ENCODE measurements at places on chromosomes 7 and 10.

GRCh38 chr7:28748346-28748745 lies 209.8 kb downstream of the TRIL start:
- DNase-seq, result no peak

- DNase-seq, result no peak
Observed at GRCh38 chr10:127878475-127879055, 14.2 kb downstream of the CLRN3 start.

GRCh38 chr10:4316161-4316810 lies 509.7 kb upstream of the AKR1E2 start:
- peak; percentile 89 for DNase-seq

- no peak for DNase-seq
Observed at GRCh38 chr10:63375458-63375857, 90.3 kb downstream of the JMJD1C start.

- DNase-seq, result no peak
Observed at GRCh38 chr10:6478722-6479121, 101.4 kb downstream of the PRKCQ start.

- DNase-seq, result peak; percentile 34
Observed at GRCh38 chr10:61301575-61301974, 151.6 kb downstream of the TMEM26 start.

DNA sequence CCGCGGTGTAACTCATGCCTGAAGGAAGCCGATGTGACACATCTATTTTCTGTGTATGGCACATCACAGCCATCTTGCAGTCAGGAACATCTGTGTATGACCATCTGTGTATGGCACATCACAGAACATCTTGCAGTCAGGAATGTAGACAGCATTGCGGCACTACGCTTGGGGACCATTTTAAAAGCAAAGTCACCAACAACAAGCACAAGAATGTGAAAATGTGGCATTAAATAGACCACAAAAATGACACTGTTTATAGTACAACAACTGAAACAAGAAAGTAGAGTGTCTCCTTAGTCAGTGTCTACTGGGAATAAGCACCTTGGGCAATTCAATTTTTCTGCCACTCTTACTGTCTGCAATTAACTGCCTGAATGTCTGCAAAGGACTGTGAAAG lies 124.4 kb downstream of the HGF start:
- no peak for DNase-seq

- DNase-seq, result no peak
Observed at GRCh38 chr10:48763403-48763965, 78.8 kb downstream of the WDFY4 start.

DNA sequence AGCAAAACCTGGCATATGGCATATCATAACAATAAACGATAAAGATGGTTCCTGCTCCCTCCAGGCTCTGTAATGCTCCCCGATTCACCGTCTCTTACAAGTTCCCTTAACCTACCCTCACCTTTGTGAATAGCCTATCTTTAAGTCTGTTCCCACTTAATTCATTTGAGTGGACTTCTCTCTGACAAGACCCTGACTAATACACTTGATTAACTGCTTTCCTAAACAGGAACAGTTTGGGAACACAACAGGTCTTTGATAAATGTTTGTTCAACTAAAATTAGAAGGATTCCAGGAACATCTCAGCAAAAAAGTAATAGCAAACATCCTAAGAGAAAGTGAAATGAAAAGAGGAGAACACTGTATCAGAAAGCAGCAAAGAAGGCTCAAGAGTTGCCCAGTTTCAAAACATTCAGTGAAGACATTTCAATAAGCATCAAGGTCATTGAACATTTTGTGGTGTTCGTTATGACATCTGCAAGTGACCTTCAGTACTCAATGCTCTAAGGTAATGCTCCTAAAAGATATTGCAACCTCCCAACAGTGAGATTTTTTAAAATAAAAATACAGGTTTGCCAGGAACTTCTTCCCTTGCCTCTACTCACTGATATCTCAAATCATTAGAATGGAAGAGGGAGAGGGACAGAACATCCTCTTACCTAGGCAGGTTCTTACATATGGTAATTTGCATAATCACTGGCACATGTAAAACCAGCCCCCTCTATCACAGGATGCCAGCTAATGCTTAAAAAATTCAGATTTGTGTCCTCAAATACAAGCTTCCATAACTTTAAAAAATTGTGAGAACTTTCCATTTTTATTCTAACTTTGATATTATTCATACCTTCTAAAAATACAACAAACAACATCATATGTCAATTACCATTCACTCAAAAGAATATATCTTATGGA lies 11.4 kb upstream of the ARHGAP12 start:
- DNase-seq, result peak; percentile 47

DNA sequence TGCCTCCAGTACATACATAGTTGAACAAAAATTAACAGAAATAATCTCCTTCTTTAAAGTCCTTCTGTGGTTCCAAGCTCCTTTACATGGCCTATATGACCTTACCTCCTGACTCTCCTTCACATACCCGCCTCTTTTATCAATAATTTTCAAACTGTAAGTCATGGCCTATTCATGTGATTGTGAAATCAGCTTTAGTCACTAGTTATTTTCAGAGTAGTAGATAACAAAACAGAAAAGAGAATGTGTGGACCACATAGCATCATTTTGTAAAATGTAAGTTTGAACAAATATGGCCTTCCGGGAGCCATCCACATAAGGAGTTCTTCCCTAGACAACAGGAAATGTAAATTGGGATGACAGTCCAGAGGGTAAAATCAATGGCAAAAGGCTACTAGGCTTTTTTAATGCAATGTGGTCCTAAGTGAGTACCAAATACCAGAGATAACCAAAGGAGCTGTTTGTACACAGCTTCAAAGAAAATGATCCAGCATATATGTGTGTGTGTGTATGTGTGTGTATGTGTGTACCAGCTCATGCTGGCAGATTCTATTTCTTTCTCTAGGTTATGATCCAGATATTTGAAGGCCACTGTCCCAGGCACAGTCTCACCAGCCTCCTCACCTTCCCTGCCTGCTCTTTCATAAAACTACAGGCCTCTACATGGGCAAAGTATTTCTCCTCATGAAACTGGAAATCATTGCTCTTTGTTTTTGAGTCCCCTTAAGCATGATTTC lies 12.3 kb upstream of the FAM133B start:
- DNase-seq, result no peak

GRCh38 chr7:142010952-142011548 lies 15.4 kb downstream of the MGAM start:
- no peak for DNase-seq

- peak; percentile 59 for DNase-seq
Observed at GRCh38 chr7:129218514-129219062, 6.2 kb upstream of the AHCYL2 start.

DNA sequence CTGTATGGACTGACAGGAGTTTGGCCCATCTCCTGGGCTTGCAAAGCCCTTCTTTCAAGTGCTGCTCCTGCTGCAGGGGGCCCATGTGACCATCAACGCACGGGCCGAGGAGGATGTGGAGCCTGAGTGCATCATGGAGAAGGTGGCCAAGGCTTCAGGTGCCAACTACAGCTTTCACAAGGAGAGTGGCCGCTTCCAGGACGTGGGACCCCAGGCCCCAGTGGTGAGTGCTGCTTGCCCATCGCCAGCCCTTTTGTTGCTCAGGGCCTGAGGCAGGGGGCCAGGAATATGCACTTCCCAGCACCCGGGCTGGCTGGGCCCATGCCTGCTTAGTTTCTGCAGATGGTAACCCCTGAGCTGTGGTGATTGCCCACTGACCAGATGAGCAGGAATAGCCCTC lies 8.7 kb downstream of the PGAM2 start:
- no peak for DNase-seq

GRCh38 chr7:132516042-132516840 lies 60.0 kb downstream of the PLXNA4 start:
- DNase-seq, result peak; percentile 39

DNA sequence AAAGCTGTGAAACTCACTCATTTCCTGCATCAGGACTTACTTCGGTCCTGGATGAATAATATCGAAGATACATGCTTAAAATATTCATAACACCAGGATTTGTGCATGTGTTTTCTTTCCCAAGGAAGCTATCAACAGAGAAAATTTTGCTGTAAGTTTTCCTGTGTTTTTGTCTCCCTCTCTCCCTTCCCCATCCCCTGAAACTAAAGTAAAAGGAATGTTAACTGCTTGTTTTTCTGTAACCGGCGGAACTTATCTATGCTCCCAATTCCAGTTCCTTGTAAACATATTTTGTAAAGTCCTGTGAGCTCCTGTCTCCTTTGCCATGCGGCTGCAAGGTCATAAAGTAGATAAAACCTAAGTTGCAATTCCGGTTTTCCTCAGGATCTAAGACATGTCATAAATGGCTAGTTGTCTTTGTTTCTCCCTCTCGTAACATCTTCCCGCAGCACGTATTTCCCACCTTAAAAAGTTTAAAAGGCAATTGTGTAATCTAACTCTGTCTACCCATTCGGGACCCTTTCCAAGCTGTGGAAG lies 79.0 kb upstream of the POM121L12 start:
- no peak for DNase-seq

DNA sequence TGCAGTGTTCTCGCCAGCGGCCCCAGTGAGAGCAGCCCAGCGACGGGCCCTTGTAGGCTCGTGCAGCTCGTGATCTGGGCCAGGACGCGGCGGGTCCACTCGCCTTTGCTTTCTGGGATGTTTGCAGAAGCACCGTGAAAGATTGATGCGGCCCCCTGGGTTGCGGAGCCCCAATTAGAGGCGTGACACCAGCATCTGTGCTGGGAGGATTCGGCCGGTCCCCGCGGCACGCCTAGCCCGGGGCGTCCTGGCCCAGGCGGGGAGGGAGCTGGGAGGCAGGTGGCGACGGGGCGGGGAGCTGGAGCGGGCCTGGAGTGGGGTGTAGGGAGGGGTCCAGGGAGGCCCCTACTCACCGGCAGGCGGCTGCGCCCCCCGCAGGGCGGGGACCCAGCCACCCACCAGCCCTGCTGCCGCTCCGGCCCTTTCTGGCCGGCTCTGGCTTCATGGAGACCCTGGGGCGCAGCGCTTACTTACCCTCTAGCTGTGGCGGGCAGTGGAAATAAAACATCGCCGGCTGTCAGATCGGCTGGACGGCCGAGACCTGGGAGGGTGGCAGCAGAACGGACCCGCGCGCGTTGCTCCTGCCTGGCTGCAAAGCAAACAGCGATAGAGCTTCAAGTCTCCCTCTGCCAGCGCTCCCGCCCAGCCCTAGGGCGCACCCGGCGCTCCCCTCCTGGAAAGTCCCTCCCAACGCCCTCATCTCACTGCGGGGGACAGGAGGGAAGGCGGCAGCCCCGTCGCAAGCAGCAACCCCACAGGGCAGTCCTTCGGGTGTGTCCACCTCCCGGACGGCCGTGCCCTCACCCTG lies 752 bp downstream of the DRGX start:
- DNase-seq, result no peak

DNA sequence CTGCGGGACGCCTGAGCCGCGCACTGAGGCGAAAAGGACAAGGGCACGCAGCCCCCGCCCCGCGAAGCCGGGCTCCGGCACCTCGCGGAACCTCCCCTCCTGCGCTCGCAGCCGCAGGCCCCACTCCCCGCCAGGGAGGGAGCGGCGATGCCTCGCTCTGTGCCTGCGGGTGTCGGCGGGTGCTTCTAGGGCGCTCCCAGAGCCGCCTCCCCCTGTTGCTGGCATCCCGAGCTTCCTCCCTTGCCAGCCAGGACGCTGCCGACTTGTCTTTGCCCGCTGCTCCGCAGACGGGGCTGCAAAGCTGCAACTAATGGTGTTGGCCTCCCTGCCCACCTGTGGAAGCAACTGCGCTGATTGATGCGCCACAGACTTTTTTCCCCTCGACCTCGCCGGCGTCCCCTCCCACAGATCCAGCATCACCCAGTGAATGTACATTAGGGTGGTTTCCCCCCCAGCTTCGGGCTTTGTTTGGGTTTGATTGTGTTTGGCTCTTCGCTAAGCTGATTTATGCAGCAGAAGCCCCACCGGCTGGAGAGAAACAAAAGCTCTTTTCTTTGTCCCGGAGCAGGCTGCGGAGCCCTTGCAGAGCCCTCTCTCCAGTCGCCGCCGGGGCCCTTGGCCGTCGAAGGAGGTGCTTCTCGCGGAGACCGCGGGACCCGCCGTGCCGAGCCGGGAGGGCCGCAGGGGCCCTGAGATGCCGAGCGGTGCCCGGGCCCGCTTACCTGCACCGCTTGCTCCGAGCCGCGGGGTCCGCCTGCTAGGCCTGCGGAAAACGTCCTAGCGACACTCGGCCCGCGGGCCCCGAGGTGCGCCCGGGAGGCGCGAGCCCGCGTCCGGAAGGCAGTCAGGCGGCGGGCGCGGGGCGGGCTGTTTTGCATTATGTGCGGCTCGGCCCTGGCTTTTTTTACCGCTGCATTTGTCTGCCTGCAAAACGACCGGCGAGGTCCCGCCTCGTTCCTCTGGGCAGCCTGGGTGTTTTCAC lies 519 bp downstream of the ITGB8 start:
- peak; percentile 48 for DNase-seq

DNA sequence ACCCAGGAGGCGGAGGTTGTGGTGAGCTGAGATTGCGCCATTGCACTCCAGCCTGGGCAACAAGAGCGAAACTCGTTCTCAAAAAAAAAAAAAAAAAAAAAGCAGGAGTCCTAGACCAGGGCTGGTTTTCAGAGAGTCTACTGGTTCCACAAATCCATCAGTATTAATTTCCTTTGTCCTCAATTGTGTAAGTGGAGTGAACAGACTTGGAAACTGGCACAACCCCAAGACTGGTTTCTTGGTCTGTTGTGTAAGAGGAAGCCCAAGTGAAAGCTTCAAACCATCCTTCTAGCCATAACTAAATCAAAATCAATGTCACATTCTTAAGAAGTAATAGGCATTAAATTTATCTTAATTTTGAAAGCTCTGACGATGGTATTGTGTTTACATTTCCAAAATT lies 213.6 kb downstream of the DGKI start:
- peak; percentile 34 for DNase-seq

DNA sequence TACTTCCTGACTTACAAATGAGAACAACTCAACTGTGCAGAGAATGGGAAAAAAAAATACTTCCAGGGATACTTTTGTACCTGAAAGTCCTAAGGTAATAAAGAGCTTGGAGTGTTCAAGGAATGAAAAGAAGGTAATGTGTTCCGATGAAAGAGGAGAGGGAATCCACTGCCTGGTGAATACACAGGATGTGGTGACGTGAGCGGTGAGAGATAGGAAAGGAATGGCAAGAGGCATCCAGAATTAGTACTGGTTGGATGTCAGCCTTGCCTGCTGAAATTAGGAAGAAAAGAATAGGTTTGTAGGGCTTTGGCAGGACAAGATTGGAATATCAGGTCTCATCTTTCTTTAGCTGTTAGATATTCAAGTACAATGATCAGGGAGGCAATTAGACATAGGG lies 347.7 kb downstream of the POM121L12 start:
- DNase-seq, result no peak

- no peak for DNase-seq
Observed at GRCh38 chr7:98687111-98687751, 70.1 kb downstream of the NPTX2 start.

DNA sequence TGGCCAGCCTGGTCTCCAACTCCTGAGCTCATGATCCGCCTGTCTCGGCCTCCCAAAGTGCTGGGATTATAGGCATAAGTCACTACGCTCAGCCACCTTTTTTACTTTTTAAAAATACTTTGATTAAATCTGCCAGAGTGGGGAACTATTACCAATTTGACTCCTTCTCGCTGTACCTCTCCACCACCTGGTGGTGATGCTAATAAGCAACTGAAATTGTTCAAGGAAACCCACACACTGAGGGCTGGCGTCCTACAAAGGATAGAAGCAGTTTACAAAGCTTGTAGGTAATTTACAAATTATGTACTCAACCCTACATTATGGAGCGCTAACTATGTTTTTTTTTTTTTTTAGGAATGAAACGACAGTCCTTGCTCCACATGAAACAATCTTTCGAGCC lies 111.1 kb downstream of the CPED1 start:
- no peak for DNase-seq

Measured in fibroblast of lung (primary cell).